ENCODE measurements at places on chromosomes 13 and 19.
A peak's percentile ranks its signal among the peaks of the same experiment; 100 is the strongest.

- no peak for DNase-seq
Measured at GRCh38 chr13:95216182-95216581, 85.1 kb downstream of the ABCC4 start.

DNA sequence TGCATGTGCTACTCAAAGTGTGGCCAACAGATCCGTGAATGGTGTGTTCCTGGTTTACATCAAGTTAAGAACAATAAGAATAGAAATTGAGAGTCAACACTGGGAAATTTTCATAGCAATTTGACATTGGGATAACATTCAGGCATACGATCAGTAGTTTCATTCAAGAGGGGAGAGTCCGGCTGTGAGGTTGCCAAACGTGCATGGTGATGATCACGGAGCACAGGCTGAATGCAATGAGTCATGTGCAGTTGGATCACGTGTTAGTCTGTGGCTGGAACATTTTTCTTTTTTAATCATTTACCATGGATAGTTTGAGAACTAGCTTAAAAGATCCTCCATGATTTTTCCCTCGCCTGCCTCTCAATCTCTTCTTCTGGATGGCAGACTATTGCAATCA is 2.5 kb upstream of the DCT start:
- no peak for DNase-seq

GRCh38 chr13:67138970-67139369 is 91.2 kb downstream of the PCDH9 start:
- no peak for DNase-seq

- no peak for DNase-seq
Measured at GRCh38 chr19:33653684-33654083, 31.9 kb downstream of the CHST8 start.

GRCh38 chr13:52009946-52010345 is 1.3 kb downstream of the ATP7B start:
- DNase-seq: no peak

- no peak for DNase-seq
Measured at GRCh38 chr19:4288091-4288777, 9.2 kb downstream of the SHD start.

DNA sequence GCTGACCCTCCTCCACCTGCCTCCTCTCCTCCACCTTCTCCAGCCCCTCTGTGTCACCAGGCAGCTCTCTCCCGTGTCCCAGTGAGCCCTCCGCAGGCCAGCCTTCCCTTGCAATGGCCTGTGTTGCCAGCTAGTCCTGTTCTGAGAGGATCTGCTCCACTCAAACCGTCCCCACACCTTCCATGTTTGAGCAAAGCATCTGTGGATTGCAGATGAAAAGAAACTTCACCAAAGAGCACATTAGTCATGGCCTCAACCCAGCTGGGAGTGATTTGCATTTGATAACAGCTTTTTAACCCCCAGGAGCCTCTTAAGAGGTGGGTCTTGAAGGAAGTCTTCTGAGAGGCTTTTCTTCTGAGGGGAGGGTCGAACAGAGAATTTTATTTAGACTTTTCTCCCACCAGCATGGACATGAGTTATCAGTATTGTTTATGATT is 72.8 kb downstream of the COL4A2 start:
- DNase-seq: no peak

- no peak for DNase-seq
Measured at GRCh38 chr13:111657013-111657412, 336.6 kb downstream of the TEX29 start.

GRCh38 chr13:67238861-67239260 is 8.7 kb upstream of the PCDH9 start:
- DNase-seq: no peak

DNA sequence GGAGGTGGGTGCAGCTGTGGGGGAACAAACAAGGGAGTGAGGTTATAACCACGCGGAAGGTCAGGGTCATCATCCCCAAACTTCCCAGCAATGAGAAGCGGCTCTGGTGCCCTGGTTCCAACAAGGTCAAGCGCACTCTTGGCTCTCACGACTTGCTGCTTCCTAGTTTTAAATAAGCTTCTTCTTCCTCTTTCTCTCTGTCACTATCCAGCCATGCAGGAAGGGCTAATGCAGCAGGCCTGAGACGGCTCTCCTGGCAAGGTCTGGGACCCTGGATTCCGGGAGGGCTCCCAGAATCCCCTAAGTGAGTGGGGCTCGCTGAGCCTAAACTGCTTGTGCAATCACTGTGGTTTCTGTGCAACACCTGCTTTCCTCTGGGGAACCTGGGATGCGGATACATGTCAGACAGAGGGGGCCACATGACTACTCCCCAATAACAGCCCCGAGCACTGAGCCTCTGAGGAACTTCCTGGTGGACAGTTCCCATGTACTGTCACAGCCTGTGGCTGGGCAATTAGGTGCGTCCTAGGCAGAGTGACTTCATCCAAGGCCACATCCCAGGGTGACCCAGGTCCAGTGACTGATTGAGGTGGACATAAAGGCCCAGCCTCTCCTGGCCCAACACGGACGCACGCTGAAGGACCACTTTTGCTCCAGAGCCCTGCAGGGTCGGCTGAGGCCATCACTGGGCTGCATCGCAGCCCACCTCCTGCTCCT is 24.2 kb downstream of the VRK3 start:
- DNase-seq: no peak

GRCh38 chr19:19956434-19957075 is 55.8 kb downstream of the ZNF93 start:
- DNase-seq: no peak

DNA sequence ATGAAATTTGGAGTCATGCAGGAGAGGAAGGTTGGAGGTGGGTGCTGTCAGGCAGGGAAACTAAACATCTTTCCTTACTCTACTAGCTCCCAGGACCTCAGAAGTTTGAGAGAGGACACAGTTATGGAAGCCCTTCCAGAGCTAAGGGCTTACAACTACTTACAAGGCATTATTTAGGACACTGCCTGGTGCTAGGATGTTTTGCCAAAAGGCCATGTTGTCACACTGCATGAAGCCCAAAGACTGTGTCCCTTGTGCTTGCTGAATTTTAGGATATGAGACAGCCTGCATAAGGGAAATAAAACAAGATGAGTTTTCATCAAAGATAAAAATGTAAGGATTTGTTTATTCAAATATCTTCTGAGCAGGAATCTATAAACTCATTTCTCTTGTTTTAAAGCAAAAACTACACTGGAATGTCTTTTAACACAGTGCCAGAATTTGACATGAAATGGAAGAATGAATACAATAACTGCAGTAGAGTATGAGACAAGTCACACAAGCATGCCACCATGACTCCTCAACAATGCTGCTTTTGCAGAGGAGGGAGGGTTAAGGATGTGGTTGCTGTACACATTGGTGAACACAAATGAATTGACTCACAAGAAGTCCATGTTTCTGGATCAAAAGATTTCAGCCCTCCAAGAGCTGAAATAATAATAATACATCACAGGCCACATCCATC is 258.4 kb downstream of the SPRY2 start:
- DNase-seq: no peak

DNA sequence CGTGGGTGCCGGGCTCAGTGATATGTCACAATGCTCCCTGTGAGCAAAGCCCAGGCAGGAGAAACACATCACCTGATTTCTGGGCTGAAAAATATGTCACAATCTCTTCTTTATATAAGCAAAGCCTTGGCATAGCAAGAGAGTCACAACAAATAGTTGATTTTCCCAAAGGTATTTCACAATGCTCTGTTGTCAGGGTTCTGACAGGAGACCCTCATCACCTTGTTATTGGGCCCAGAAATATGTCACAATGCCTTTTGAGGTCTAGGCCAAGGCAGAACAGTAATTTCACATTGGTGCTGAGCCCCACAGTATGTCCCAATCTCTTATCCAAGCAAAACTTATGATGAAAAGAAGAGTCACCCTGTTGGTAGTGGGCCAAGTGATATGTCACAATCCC is 125.7 kb downstream of the ZNF675 start:
- no peak for DNase-seq

GRCh38 chr13:82501834-82502233 is 1380.4 kb downstream of the SLITRK1 start:
- no peak for DNase-seq

DNA sequence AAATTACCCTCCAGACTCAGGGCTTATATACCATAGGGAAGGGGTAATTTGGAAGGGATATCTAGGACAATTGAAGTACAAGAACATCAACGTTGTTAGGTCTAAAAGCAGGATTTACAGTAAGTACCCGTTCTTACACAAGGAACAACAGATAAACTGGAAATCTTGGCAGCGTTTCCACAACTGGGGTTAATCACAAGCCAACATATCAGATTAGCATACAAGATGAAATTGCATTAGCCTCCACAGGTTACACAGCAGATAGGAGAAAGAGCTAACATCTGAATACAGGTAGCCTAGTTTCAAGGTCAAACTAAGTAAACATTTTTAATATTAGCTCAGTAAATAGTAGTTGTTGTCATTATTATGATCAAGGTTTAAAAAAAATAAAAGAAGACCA is 1214.0 kb upstream of the PCDH20 start:
- no peak for DNase-seq

DNA sequence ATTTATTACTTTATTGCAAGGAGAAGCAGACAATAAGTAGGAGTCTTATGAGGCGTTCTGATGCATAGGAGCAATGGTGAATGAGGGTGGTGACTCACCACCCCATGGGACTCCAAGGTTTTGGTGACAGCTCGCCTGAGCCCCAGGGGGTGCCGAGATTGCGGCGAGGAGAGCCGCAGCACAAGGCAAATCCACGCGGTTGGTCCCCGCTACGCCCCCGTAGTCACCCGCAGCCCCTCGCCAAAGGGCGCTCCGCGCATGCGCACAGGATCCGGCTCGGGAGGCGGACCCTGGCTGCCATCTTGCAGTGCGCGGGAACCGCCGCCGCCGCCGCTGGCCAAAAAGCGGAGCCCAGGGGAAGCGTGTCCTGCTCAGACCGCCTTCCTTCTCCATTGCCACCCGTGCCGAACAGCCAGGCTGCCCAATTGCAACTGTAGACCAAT is at the start of gene NAA16:
Gene NAA16 (plus strand): TSS at position 305 of the 443 bp plus-strand sequence. CDS start 262 bp downstream, outside the sequence.
- peak; percentile 95 for DNase-seq

DNA sequence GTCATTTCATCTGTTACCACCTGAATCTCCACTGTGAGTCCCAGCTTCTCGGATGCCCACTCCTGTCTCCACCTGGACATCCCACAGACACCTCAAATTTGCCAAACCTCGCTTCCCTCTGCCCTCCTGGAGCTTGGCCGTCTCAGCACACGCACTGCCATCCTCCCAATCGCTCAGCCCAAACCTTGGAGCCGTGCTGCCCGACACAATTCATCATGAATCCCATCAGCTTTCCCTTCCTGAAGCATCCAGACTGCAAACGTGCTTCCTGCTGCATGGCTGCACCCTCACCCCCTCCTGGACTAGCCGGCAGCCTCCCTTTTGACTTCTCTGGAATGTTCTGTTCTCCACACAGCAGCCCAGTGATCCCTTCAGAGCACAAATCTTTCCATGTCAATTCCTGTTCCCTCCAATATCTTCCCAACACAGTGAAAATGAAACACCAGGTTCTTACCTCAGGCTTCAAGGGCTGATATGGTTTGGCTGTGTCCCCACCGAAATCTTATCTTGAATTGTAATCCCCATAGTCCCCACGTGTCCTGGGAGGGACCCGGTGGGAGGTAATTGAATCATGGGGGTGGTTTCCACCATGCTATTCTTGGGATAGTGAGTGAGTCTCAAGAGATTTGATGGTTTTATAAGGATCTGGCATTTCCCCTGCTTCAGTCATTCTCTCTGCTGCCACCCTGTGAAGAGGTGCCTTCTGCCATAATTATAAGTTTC is 1.1 kb upstream of the PROZ start:
- DNase-seq: no peak

DNA sequence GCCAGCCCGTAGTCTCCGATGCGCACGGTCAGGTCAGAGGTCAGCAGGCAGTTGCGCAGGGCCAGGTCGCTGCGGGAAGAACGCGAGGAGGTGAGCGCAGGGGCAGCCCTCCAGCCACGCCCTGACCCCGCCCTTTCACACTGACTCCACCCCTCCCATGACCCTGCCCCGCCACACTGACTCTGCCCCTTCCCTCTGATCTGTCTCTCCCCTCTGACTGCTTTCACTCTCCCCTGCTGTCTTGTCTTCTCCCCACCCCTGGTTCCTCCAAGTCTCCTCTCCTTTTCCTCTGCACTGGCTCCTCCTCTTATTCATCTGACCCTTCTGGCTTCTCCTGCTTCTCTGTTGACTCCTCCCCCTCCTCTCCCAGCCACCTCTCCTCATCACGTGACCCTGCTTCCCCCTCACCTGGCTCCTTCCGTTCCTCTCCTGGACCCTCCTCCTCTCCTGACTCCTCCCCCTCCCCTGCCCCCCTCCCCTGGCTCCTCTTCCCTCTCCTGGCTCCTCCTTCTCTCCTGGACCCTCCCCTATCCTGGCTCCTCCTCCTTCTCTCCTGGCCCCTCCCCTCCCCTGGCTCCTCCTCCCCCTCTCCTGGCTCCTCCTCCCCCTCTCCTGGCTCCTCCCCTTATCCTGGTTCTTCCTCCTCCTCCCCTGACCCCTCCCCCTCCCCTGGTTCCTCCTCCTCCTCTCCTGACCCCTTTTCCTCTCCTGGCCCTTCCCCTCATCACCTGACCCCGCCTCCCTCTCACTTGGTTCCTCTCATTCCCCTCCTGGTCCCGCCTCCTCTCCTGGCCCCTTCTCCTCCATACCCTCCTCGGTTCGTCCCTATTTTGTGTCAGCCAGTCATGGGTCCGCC is 9.9 kb downstream of the LMTK3 start:
- peak; percentile 58 for DNase-seq
